Activated CD4-positive, alpha-beta T cell treated with anti-CD3 and anti-CD28 coated beads, Interleukin-2, amount 10 ng/mL, durations not matched to agents 24 days and 14 days (primary cell): ENCODE measurements at places on chromosomes 4 and X. TPM values are rescaled to one million over a fixed set of nuclear protein-coding genes. Genes with fewer than 3 reads are reported as not detected.

- DNase-seq, result no peak
These were observed 301.9 kb upstream of the PITX2 start for GRCh38 chr4:110924761-110925160.

DNA sequence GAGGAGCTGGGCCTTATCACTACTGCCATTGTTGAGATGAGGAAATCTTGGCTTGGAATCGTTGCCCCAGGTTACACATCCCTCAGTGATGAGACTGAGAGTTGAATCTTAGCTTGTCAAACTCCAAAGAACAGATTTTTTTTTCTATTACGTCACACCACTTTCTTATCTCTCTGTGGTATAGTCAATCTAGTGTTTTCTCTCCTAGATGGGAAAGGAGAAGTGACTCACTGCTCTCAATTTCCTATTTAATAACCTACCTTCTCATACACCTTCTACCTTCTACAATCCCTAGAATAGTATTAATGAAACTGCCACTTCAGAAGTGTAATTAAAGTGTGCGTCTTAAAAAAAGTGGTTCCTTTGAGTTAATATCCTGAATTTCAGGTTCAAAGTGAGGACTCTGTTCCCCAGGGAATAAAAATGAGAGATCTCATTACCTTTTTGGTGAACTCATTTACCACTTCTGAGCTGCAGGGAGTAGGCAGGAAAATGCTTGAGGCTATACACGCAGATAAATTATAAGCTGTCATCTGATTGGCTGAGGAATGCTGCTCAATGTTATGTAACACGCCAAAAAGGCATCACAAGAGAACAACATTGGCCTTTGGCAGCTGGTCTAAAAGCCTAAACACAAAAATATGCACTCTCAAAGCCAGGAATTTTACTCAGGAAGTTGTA, 59.3 kb downstream of the MAD2L1 start:
- no peak for DNase-seq

- DNase-seq, result no peak
These were observed 130.8 kb downstream of the CPZ start for GRCh38 chr4:8723222-8723980.

DNA sequence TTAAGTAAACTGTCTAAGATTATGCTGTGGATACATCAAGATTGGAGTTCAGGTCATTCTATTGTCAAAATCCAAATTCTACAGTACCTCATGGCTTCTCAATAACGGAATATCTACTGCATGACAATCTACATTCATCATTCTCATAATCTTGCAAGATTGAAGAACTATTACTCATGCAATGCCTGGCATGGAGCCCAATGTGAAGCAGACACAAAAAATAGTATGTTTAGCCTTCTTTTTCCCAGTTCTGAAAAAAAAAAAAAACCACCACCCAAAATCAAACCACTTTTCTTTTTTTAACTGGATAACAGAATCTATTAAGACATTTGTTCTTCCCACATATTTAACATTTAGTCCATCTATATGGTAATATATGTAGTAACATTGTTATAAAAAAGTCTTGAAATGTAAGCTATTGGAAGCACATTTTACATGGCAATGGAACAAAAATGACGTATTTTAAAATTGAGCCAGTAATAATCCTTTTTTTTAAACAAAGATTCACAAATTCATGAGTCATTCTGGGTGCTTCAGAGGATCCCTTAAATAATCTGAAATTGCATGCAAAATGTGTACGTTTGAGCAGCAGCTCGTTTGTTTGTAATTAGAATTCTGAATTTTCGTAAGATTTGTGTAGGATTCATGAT, 232.2 kb upstream of the FMR1 start:
- no peak for DNase-seq

YIPF7 gene
- total RNA-seq, result not detected in 2 replicates
